Activated CD8-positive, alpha-beta memory T cell treated with anti-CD3 and anti-CD28 coated beads, Interleukin-2, amount 50 U/mL, for 4 hours (primary cell): ENCODE measurements at places on chromosomes 6 and 20.

GRCh38 chr6:159110013-159110412 is 59.2 kb upstream of the FNDC1 start:
- DNase-seq = no peak

DNA sequence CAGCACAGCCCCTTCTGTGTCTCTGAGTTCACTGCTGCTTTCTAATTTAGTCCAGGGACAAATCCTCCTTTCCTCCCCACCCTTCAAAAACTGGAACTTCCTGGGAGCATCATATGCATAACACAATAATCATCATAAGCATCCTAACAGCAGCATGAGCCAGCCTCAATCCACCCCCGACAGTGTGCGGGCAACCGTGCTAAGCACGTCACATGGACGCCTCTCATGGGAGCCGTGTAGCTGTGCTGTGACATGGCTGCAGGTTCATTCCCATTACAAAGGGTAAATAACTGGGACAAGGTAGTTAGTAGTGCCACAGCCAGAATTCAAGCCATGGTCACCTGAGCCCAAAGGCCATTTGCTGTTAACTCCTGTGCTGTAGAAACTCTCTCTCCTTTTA is 24.5 kb upstream of the ULBP3 start:
- DNase-seq = no peak

GRCh38 chr20:32920066-32920465 is 61.3 kb downstream of the EFCAB8 start:
- DNase-seq = no peak

GRCh38 chr6:16519265-16520242 is 241.7 kb downstream of the ATXN1 start:
- DNase-seq = no peak

- no peak for DNase-seq
Observed at GRCh38 chr6:153962555-153962954, 76.5 kb upstream of the OPRM1 start.

- no peak for DNase-seq
Observed at GRCh38 chr6:73782911-73783310, 86.9 kb downstream of the CD109 start.

- DNase-seq = no peak
Observed at GRCh38 chr20:63402860-63403220, 41.7 kb upstream of the CHRNA4 start.
